ENCODE measurements at places on chromosomes 7 and 10.

- DNase-seq, result no peak
Observed at GRCh38 chr10:62130948-62131347, 137.7 kb downstream of the RTKN2 start.

- DNase-seq, result no peak
Observed at GRCh38 chr10:2296179-2296891, 559.0 kb upstream of the ADARB2 start.

- no peak for DNase-seq
Observed at GRCh38 chr7:114988755-114989375, 67.0 kb downstream of the MDFIC start.

DNA sequence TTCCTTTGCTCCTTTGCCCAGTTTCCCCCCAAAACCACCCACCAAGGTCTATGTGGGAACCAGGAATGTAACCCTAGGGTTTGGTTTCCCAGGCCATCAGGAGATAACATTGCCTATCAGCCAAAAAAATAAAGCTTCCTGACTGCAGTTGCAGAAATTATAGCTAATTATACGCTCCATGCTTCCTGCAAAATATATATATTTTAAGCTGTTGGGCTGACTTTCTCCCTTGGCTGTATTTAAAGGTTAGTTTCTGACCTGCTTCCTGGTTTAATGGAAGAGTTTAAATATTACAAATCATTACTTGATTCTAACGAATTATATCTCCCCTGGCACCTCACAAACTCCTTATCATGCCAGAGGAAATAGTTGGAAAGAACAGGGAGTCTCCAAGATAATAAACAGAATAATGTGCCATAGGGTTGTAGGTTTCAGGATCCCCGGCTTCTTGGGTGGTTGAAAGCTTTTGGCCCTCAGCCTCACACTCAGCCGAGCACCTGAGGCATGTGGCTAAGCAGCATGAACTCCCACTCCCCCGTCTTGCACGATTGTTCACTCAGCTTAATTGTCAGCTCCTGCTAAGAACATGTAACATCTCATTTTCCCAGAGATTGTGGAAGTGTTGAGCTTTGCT, 79.9 kb downstream of the FZD1 start:
- DNase-seq, result no peak

DNA sequence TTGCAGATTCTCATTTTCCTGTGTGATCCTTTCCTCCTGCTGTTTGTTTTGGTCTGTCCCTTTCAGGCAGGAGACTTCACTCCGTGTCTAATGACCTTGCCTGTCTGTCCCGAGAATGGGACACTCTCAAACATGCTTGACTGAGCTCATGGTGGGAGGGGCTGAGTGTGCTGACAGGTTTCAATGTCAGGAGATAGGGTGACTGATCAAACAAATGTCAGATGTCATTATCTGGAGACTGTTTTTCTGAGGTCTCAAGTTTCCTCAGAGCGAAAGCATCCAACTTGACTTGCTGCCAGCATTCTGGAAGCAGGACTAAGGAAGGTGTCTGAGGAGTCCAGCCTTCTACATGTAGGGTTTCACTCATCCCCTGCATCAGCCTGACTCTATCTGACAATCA, 228.8 kb upstream of the KIAA1217 start:
- no peak for DNase-seq

DNA sequence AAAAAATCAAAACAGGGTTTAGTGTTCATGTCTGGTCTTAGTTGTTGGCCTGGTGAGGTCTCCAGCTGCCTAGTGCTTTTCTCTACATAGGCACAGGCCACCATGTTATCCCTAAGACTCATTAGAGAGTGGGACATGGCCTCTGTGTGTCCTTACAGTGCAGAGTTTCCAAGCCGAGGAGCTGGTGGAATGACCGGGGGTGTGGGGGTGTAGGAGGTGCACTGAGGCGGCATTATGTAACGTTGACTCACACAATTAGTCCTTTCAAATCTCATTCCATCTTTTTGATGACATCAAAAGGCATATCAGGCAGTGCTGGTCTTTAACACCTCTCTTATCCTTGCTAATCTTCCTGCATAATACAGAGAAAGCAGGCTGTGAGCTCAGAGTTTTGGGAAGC, 71.3 kb downstream of the MTPN start:
- no peak for DNase-seq

DNA sequence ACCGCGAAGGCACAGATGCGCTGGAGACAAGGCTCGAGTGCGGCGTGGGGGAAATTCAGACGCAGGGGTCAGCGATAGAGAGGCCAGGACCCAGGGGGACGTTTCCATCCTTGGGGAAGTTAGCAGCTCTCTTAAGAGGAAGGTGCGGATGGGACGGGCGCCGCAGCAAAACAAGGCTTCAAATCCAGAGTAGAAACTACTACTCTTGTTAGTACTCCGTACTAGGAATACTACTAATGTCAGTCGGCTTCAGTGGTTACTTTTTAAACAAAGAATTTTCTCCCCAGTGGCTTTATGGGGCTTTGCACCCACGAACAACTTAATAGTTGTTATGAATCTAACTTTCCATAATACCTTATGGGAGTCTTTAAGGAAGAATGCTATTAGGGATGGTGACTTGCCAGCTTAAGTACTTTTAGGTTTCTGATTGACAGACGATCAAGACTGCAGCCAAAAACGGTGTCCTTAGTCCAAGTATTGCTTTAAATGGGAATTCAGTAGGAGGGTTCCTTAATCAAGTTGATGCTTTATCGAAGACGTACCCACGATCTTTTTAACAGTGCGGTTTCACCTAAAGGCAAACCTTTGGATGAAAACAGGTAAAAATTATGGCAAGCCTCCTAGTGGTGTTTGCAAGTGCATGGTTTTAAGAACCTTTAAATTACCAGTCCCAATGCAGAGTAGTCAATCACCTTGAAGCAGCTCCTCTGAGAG, 812 bp upstream of the IDE start:
- no peak for DNase-seq

DNA sequence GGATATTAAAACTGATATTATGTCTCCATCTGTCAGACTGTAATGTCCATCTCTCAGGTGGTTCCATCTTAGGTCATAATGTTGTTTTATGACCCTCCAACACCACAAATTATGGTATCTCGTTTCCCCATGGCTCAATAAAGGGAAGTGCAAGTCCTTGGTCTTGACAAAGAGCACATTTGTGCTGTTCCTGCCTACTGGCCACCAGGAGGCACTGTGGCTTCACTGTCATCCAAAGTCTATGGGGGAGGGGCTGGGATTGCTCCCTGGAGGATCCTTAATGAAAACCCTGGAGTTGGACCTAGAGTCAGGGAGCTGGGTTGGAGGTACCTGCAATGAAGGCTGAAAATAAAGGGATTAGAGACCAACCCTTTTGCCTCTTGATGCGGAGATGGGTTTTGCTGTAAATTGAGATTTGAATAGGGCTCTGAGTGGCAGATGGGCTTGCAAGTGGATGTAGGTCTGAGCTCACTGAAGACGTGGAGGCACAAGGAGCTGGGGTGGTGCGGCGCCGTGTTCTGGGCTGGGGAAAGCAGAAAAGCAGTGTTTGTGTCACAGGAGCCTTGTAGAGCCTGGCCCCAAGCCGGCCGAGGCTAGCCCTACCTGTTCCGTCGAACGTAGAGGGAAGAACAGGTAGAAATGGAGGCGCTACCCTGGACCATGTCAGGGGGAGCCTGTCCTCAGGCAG, 180.5 kb upstream of the PRSS58 start:
- no peak for DNase-seq

GRCh38 chr10:83943049-83943448, 196.3 kb upstream of the GHITM start:
- no peak for DNase-seq

- DNase-seq, result no peak
Observed at GRCh38 chr10:78203915-78204818, 170.5 kb downstream of the RPS24 start.

DNA sequence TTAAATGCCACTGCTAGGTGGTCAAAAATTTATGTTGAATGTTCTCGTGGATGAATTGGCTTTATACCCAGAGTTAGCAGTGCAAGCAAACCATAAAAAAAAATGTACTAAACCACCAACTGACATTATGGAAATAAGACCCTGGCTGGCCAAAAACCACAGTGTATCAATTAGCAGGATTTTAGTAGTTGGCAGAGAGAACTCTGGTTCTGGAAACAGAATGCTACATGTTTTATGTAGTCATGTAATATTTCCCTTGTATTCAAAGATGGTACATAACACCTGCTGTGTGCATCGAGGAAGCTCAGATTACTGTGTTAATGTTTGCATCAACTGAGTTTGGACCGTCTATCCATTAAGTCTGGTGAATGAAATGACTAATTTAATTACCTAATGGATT, 618.5 kb downstream of the CCSER2 start:
- no peak for DNase-seq

- DNase-seq, result no peak
Observed at GRCh38 chr10:24385776-24386175, 176.8 kb downstream of the KIAA1217 start.

DNA sequence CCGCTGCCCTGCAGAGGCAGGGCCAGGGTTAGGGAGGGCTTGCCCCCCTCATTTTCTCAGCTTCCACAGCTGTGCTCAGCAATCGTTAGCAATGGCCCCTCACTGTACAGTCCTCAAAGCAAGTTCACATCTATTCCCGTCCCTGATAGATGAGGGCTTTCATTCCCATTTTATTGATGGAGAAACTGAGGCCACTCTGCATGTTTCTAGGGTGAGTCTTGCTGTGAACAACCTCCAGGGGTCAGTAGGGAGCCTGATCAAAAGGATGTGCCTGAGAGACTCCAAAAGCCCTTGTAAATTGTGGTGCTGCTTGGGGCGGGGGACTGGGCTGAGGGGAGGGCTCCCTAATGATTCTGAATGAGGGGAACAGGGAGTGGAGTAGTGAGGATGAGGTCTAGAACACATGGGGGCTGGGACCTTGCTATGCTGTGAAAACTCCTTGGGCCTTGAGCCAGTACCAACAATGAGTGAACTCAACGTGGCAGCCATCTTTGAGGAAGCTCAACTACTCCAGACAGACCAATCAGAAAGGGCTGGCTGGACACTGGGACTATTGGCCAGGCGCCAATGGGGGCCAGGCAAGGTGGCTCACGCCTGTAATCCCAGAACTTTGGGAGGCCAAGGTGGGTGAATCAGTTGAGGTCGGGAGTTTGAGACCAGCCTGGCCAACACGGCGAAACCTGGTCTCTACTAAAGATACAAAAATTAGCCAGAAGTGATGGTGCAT, 6.7 kb upstream of the GRIFIN start:
- DNase-seq, result no peak

GRCh38 chr10:86673216-86673826, 5.0 kb downstream of the LDB3 start:
- DNase-seq, result no peak

DNA sequence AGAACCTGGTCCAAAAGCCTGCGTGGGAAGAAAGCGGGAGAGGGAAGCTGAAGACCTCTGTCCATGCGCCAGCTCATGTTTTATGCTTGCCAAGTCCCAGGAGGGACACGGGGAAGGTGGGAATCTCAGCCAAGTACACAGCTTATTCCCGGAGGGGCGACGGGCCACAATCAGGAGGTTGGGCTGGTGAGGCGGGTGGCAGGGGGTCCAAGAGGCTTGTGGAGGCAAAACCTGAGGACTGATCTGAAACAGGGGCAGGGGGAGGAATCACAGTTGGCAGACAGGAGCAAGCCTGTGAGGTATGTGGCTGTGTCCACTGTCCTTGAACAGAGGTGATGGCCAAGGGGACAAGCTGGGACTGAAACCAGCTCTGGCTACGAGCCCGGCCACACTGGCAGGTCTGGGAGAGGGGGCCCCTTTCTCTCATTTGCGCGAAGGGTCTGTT, 38.0 kb upstream of the LEP start:
- DNase-seq, result no peak

DNA sequence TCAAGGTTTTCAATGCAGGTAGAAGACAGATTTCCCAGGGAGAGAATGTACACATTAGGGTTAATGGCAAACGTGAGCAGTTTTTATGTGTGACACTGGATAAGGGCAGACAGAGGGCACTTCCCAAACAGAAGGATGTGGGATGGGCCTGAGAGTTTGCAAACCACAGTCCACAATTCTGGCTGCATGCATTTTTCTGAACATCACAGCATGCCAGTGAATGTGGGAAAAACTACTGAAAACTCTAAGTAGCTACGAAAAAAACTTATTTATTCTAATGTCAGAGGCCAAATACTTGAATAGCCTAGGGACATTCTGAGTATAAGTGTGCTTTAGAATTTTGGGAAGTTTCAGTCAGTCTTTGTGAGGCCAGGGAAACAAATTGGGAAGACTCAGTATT, 145.9 kb downstream of the NRCAM start:
- DNase-seq, result no peak

- no peak for DNase-seq
Observed at GRCh38 chr10:75283078-75283670, 47.4 kb upstream of the COMTD1 start.

- no peak for DNase-seq
Observed at GRCh38 chr7:114342431-114343179, 72.0 kb upstream of the FOXP2 start.

- DNase-seq, result no peak
Observed at GRCh38 chr7:124956160-124956559, 26.5 kb upstream of the POT1 start.

DNA sequence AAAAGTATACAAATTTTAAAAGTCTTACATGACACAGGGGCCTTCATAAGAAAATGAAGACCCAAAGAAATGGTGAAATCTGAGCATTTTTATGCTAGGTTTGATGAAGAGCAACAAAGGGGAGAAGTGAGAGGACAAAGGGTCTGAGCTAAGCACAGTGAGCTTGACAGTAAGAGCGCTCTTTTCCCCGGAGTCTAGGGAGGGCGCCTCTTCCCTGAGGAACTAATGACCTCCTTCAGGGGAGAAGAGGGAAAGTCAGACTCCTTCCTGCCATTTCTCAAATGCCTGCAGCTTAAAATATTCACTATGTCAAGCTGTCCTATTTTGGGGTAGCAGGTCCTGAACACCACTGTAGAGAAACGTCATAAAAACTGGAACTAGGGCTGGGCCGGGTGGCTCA, 18.1 kb upstream of the PAXIP1 start:
- no peak for DNase-seq

- DNase-seq, result no peak
Observed at GRCh38 chr7:25965405-25966123, 186.4 kb upstream of the NFE2L3 start.

GRCh38 chr10:30017966-30018365, 41.4 kb downstream of the JCAD start:
- DNase-seq, result no peak

DNA sequence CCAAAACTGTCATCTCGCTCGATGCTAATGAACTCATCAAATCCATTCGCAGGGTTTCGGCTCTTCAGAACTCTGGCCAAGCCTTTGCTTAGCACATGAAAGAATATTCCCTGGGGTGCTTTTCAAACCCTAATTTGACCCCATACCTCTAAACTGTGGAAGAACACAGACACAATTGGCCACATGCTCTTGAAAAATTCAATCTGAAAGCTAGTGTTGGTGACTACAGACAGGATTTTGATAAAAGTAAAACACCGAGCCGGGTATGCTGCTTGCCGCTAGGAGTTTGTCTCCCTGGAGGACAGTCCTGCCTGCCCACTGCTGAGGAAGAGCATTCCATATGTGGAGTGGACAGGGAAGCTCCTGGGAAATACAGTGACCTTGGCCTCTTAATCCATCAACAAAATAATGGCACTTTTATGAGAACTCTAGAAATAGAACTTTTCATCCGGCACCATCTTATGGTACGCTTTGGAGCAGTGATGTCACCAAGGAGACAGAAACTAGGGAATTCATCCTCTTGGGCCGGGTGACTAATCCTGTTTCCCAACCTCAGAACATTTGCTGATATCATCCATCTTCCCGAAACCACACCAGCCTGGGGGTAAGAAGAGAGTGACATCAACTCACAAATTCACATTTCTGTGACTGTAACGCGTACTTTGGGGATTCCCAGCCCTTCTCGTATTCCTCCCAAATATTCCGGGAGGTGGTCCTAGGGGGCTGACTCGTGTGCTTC, 34.2 kb downstream of the MTURN start:
- DNase-seq, result no peak
